NCI-H2081 treated with DMSO at 0.1 percent for 48 hours (cell line): ENCODE measurements at places on chromosomes 6 and 20.
A peak's percentile ranks its signal among the peaks of the same experiment; 100 is the strongest.

GRCh38 chr6:31659649-31660380 lies 763 bp downstream of the C6orf47 start:
- DNase-seq, result no peak

- no peak for DNase-seq
Measured at GRCh38 chr6:109485266-109485935, 2.4 kb upstream of the ZBTB24 start.

DNA sequence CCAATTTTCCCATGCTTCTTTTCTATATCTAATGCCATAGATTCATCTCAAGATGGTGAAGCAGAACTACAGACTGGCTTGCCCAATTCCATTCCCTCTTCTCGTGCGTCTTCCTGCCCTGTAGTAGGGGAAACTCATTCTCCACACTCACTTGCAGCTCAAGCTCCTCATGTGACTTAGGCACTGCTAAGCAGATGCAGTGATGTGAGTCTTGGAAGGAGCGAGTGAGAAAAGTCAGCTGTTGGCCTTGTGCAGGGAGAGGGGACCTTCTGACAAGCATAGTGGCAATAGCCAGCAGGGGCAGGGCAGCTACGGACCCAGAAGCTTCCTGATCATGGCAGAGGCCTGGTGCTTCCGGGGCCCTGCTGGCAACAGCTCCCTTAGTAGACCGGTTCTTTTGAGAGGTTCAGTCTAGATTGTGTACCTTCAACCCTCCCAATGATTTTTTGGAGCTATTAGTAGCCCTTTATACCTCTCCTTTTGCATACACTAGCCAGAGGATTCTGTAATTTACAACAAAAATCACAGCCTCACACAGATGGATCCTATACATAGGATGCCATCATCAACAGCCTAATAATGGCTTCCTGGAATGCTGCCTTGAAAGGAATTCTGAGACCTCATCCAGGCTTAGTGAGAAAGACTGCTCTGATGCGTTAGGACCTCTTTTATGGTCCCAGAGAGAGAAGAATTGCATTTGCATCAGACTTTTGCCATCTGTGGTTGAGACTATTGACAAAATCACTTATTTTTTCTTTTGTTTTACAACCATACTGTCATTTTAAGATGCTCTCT lies 121.5 kb upstream of the RIPOR2 start:
- no peak for DNase-seq

DNA sequence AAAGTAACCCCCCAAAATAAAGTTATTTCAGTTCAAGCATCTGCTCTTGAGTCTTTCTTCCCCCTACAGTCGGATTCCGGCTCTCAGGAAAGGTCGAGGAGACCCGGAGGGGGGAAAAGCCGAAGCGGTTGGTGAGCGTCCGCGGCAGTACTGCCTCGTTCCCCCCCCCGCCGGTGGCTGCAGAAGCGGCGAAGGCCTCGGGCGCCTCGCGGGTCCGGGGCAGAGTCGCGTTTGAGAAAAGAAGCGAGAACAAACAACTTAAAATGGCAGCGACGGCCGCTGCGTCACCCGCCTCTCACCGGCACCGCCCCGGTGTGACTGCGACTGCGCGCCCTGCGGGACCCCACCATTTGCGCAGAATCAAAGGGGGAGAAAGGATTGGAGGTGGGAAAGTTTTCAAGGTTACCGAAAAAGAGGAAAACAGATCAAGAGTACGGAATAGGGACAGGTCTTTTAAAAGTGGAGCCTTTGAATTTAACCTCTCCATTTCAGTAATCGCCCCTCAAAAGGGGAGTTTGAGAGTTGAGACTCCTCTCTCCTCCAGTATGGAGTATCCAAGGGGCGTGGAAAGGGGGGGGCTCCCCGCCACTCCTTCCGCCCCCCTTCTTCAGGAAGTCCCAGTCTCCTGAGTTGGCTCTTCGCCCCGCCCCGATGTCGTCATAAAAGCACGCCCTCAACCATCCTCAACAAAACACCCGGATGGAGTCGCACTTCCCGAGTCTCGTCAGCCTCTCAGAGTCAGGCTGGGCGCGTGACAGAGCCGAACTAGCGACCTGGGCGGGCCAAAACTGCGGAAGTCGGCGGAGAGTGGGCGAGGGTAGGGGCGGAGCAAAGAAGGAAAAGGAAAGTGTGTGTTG lies 1.9 kb upstream of the C6orf62 start:
- DNase-seq, result peak; percentile 96

- no peak for DNase-seq
Measured at GRCh38 chr6:140858381-140858971, 1274.2 kb upstream of the GJE1 start.

- no peak for DNase-seq
Measured at GRCh38 chr6:161917645-161918044, 643.8 kb upstream of the AGPAT4 start.

- no peak for DNase-seq
Measured at GRCh38 chr6:123263981-123264380, 267.9 kb downstream of the CLVS2 start.

DNA sequence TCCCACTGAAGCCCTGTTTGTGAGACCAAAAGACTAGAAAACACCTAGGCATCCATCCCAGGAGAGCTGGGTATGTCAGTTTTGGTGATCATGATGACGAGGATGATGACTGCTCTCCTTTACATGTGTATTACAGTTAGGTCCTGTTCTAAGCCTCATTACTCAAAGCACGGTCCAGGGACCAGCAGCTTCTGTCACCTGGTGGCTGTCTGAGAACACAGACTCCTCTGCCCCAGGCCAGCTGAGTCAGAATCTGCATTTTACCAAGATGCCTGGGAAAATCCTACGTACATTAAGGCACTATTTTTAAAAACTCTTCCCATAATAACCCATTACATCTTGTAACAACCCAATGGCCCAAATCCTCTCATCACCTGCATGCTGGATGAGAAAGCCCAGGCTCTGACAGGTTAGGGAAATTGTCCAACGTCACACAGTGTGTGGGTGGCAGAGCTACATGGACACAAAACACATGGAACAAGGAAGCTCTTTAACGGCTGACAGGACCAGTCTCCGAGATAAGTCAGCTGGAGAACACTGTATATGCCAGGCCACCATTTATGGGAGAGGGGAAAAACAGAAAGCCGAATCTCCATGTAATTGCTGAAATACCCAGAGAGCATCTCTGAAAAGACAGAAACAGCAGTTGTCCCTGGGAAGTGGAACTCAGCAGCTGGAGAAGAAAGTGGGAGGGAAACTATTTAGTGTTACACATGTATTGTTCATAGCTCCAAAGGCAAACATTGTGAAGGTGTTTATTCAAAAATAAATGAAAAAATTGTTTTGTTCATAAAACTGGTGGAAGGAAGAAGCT lies 65.4 kb downstream of the BMP7 start:
- no peak for DNase-seq

GRCh38 chr6:81051952-81052351 lies 700.5 kb downstream of the TENT5A start:
- no peak for DNase-seq

DNA sequence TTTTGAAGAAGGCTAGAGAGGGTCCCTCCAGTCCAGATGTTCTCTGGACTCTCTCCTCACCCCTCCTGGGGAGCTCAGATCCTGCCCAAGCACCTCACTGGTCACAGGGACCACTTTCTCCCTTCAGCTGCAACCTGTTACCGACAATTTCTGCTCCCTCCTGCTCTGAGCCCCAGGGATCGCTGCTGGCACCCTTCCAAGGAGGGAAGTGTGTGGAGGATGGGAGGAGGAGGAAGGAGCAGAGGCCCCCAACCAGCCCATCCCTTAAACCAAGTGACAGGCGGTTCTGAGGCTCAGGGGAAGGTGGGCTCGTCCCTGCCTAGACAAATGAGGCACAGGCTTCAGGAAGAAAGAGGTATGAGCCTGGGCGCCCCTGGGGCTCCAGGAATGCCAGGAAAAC lies 13.9 kb downstream of the PMEPA1 start:
- no peak for DNase-seq
